ENCODE measurements at places on chromosomes 7 and 10.

GRCh38 chr10:132274581-132274980 is 33.2 kb downstream of the STK32C start:
- no peak for DNase-seq

- no peak for DNase-seq
Observed at GRCh38 chr10:117885206-117885829, 161.4 kb downstream of the RAB11FIP2 start.

DNA sequence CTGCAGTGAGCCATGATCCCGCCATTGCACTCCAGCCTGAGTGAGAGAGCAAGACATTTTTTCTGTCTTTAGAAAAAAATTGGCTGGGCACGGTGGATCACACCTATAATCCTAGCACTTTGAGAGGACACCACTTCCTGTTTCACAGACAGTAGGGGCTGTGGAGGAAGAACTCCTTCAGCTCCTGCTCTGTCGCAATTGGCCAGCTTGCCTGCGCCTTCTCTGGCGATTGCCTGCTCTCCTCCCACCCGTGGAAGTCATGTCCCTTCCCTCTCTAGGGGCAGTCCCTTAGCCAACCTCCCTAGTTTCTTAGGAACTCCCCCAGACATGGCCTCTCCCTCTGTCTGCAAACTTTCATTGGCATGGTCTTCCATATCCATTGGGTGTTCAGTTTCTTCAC is 8.7 kb downstream of the PDSS1 start:
- DNase-seq: no peak

DNA sequence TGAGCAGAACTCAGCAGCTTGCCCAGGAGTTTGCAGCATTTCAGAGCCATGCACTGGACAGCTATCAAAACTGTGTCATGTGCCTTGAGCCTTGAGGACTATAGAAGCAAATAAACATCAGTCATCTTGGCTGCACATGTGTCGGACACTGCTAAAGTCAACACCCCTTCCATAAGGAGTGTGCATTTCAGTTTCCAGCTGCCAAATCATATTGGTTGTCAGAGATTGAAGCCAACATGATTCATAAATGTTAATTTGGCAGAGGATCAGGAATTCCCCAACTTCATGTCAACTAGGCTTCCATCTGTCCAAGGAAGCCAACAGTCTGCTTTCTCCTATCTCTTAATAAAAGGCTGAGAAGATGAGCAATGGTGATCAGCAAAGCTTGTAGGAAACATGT is 32.8 kb downstream of the SLC16A12 start:
- DNase-seq: no peak

- peak; percentile 88 for DNase-seq
Observed at GRCh38 chr10:101214446-101215396, 14.5 kb downstream of the LBX1 start.

GRCh38 chr10:124739119-124739921 is 4.9 kb downstream of the FAM53B start:
- no peak for DNase-seq

DNA sequence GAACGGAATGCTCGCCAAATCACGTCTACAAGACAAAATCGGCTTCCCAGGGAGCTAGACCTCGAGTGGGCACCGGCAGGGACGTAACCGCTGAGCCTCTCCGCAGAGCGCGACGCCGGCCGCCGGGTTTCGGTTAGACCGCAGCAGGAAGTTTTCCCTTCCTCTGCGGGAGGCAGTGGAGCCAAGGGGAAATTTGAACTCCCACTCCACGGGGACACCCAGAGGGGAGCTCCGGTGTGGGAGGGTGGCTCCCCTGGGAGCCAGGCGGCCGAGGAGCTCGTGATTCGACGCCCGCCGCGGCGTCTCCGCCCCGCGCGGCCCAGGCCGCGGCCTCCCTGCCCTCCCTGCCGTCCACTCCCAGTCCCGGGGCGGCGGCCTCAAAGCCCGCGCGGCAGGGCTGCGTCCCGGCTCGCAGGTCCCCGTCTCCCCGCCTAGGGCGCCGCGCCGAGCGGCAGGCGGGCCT is 426 bp downstream of the SYPL1 start:
- peak; percentile 55 for DNase-seq

DNA sequence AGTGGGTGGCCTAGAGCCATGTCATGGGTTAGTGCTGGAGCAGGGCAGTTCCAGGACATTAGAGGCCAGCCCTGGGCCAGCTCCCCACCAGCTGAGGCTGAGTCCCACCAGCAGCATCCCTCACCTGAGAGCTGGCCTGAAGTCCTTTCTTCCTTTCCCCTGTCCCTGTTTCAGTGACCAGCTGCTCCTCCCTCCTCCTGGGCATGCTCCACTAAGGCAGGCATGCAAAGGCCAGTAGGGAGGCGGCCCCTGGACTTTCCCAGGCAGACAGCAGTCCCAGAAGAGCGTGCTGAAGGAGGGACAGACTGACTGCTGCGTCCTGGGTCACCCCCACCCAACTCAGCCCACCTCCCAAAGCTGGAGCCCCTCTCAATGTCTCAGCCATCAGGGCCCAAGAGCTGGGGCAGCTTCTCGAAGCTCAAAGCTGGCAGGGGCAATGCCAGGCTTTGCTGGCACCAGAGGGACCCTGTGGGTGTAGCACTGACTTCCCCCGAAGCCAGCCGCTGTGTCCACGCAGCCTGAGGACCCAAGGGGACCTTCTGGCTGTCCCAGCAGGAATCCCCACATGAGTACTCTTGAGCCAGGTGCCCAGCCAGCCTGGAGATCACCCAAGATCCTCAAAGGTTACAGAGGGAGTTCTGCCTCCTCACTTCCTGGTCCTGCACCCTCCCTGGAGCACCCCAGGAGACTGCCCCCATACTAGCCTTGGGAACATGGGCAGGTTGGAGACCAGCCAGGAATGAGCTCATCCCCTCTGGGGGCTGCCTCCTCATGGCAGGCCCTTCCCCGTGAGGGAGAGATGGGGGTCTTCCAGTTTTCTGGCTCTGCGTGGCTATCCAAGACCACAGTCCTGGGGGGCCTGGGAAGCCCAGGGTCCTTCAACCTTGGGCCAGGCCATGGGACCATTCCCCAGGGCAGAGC is 35.2 kb upstream of the RET start:
- DNase-seq: no peak

- DNase-seq: no peak
Observed at GRCh38 chr7:84637568-84638338, 443.2 kb upstream of the SEMA3A start.

DNA sequence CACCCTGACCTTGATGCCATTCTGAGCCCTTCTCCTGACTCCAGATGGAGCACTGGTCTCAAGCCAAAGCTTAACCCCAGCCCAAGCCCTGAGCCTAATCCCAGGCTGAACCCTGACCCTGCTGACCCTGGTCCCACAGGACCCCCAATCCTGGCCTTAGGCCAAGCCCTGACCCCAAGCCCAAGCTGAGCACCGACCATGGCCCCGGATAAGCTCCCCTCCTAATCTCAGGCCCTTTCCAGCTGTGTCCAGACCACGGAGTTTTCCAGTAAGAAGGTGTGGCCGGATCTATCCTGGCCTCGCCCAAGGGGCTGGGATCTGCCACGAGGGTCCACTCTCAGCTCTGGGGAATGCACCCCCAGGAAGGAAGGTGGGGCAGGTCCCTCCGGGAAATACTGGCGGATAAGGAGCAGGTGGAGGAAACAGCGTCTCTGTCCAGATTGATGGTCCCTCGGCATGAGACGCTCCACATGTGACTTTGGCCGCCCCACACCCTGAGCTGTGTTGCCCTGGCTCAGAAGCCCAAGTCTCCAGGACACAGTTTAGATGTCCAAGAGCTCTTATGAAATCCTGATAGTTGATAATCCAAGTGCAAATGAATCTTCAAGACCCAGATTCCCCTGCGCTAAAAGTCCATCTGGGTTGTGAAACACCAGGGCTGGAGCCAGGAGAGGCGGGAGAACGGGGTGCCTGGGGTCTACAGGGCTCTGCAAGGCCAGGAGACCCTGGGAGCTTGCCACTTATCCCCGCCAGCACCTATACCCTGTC is 10.4 kb downstream of the ELN start:
- no peak for DNase-seq

DNA sequence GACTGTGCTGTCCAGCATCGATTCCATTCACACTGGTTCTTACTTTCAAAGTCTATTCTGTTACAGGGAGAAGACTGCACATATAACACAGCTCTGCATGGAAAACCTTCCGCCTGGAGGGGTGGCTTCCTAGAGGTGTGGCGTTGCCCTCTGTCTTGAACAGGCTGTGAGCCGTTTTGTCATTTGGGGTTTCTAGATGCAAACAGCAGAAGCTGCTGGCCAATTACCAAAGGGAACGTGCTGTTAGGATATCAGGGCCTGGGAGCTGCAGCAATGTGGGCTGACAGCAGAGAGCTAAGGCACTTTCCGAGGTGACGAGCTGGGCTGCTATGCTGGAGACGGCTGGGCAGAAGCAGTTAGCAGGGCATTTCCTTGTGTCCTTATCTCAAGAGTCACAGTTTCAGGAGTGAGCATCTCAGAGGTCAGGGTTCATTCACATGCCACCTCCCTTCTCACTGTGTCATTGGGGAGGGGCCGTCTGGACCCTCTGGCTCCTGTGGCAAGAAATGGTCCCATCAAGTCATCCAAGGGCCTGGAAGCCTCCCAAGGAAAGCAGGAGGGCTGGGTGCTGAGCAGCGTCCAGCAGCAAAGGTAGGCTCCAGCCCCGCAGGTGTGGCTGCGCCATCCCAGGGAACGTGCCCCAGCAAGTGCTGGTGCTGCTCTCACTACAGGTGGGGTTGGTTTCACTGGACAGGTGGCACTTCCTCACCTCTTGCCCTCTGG is 106.5 kb downstream of the WDR37 start:
- no peak for DNase-seq

Data from activated T-cell treated with anti-CD3 and anti-CD28 coated beads, Interleukin-2, amount 50 U/mL, for 48 hours (primary cell).